ENCODE measurements at places on chromosomes 7 and 10. TPM values are rescaled to one million over a fixed set of nuclear protein-coding genes. Genes with fewer than 3 reads are reported as not detected.

GRCh38 chr10:27710014-27710413 lies 35.6 kb downstream of the MKX start:
- no peaks in the 10 kb centered on the region for H3K27me3 ChIP-seq
- no peaks in the 10 kb centered on the region for H3K4me1 ChIP-seq
- H3K36me3 ChIP-seq, result no peaks in the 10 kb centered on the region
- H3K4me3 ChIP-seq, result no peak overlapping the region
- H3K27ac ChIP-seq, result no peak overlapping the region

GRCh38 chr10:3172081-3172445 lies 519 bp downstream of the PITRM1 start:
- H3K27ac ChIP-seq, result peak overlapping the region; percentile 81
- no peaks in the 10 kb centered on the region for H3K4me1 ChIP-seq
- no peaks in the 10 kb centered on the region for H3K27me3 ChIP-seq
- H3K4me3 ChIP-seq, result peak overlapping the region; percentile 94
- no peak for DNase-seq

GRCh38 chr10:117928741-117929140 lies 118.0 kb downstream of the RAB11FIP2 start:
- no peak overlapping the region for H3K27ac ChIP-seq
- no peaks in the 10 kb centered on the region for H3K4me1 ChIP-seq
- DNase-seq, result no peak
- H3K36me3 ChIP-seq, result no peaks in the 10 kb centered on the region
- peaks cover 4% of the 10 kb centered on the region for H3K27me3 ChIP-seq

GRCh38 chr7:29281782-29282541 lies 87.4 kb downstream of the CHN2 start:
- no peak overlapping the region for H3K4me3 ChIP-seq
- no peaks in the 10 kb centered on the region for H3K36me3 ChIP-seq
- H3K27me3 ChIP-seq, result no peaks in the 10 kb centered on the region
- H3K4me1 ChIP-seq, result peaks cover 53% of the 10 kb centered on the region

DNA sequence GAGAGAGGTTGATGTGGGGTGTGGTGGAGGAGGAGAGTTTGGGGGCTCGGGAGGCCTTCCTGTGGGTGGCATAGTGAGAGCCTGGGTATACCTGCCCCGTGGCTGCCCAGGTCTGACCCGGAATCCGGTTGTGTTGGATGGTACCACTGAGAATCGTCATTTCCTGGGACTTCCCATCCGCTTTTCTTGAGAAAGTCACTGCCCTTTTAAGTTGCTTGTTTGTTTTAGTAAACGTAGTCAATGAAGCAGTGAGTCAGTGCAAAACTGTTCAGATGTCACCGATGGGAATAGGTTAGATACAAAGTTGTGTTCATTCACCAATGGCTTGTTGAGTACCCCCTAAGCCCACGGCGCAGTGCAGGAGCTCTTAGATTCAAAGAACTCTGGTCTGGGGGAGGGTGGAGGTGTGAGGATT lies 285.8 kb downstream of the CAMK1D start:
- no peak overlapping the region for H3K4me3 ChIP-seq
- peaks cover 8% of the 10 kb centered on the region for H3K4me1 ChIP-seq
- DNase-seq, result no peak
- H3K27ac ChIP-seq, result peak overlapping the region; percentile 28
- no peaks in the 10 kb centered on the region for H3K36me3 ChIP-seq

The NPY gene
- total RNA-seq, result 0.47 TPM

GRCh38 chr7:157272351-157273207 lies 64.2 kb upstream of the DNAJB6 start:
- H3K27me3 ChIP-seq, result no peaks in the 10 kb centered on the region
- no peak for DNase-seq
- H3K36me3 ChIP-seq, result peaks cover 13% of the 10 kb centered on the region
- no peak overlapping the region for H3K4me3 ChIP-seq
- peak overlapping the region; percentile 96 for H3K27ac ChIP-seq

DNA sequence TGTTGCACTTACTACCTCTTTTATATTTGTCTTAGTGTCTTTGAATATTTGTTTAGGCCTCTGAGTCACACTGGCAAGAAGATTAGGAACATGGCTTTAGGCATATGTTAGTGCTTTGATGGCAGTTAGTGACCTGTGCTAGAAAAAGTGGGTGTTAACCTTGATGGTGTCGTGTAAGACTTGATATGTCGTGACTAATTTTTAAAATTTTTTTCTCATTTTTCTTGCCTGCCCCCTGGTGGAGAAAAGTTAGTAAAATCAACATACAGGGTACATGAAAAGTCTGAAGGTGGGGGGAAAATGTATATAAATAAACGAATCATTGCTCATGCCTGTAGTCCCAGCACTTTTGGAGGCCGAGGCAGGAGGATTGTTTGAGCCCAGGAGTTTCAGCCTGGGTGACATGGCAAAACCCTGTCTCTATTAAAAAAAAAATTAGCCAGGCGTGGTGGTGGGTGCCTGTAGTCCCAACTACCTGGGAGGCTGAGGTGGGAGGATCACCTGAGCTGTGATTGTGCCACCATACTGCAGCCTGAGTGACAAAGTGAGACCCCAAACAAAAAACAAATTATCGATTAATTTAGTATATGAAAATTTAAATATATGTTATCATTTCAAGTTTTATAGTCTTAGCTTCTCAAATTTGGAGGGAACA lies 44.6 kb downstream of the TAX1BP1 start:
- peaks cover 6% of the 10 kb centered on the region for H3K4me1 ChIP-seq
- H3K27me3 ChIP-seq, result no peaks in the 10 kb centered on the region
- H3K27ac ChIP-seq, result no peak overlapping the region
- DNase-seq, result no peak
- peaks cover 21% of the 10 kb centered on the region for H3K36me3 ChIP-seq

The MRLN gene
- not detected for total RNA-seq

DNA sequence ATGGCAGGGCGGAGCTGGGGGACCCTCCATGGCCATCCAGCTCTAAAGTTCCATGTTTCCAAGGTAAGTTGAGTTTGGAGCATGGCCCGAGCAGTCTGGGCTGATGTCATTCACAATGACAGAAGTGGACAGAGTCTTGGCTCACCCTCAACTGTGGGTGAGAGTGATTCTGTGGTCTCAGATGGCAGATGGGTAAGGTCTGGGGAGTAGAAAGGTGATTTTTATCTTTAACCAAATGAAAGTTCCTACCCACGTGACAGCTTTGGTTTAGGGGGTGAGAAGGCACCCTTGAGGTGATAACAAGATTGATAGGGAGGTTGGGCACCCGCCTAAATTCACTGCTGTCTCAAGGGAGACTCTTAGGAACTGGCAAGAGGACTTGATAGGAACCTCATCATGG lies 57.6 kb upstream of the PDZD8 start:
- H3K27me3 ChIP-seq, result no peaks in the 10 kb centered on the region
- H3K4me1 ChIP-seq, result no peaks in the 10 kb centered on the region
- H3K36me3 ChIP-seq, result no peaks in the 10 kb centered on the region

GRCh38 chr7:43248961-43249822 lies 136.7 kb downstream of the HECW1 start:
- no peaks in the 10 kb centered on the region for H3K27me3 ChIP-seq
- H3K27ac ChIP-seq, result no peak overlapping the region
- no peaks in the 10 kb centered on the region for H3K36me3 ChIP-seq
- DNase-seq, result no peak
- no peaks in the 10 kb centered on the region for H3K4me1 ChIP-seq
- H3K4me3 ChIP-seq, result no peak overlapping the region

The TFR2 gene
- total RNA-seq, result 276 TPM

DNA sequence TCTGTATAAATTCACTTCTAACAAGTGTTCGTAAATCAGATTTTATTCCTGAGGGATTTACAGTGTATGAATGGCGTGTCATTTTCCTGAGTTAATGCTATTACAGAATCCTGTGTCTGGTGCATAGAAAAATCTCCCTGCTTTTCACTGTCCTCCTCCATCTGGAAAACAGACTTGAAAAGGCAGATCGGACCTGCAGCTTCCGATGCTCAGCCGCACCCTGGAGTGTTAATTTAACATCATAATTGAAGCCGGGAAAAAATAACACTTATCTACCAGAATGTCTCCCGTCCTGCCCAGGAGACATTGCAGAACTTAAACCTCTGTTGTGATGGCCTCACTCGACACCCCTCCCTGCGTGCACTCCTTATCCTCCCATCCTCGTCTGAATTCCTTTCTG lies 442.1 kb upstream of the FOXK1 start:
- H3K36me3 ChIP-seq, result no peaks in the 10 kb centered on the region
- no peaks in the 10 kb centered on the region for H3K4me1 ChIP-seq
- no peaks in the 10 kb centered on the region for H3K27me3 ChIP-seq
- no peak overlapping the region for H3K4me3 ChIP-seq
- H3K27ac ChIP-seq, result no peak overlapping the region

- peaks cover 1% of the 10 kb centered on the region for H3K36me3 ChIP-seq
- no peak overlapping the region for H3K4me3 ChIP-seq
- no peaks in the 10 kb centered on the region for H3K27me3 ChIP-seq
- H3K27ac ChIP-seq, result no peak overlapping the region
- no peak for DNase-seq
- H3K4me1 ChIP-seq, result no peaks in the 10 kb centered on the region
These were observed 47.5 kb downstream of the NDUFB2 start for GRCh38 chr7:140744005-140744404.

The HTRA1 gene
- 4.3 TPM for total RNA-seq

DNA sequence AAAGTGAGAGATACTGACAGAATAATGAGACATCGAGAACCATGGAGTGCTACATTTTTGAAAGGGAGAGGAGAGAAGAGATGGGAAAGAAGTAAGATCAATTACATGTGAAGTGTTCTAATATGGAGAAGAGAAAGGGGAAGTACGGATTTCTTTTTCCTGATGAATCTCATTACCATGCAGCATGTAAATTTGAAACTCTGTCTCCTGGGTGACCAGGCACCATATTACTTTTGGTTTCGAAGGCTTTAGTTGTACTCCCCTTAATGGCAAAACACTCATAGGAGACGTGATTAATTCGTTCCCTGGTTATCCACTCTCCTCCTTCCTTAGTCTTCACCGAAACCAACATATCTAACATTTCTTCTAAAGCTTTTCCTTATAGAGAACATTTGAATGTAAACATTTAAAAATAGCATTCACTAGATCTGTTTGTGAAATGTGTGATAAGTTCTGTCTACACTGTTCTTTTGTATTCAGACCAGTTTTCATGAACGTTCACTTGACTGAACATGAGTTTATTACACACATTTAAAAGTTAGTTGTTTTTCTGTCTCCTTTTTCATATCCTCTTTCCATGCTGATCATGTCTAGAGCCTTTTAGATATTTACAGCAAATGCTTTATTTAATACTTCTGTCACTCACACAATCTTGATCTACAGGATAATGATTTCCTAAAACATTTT lies 80.2 kb upstream of the MSRB2 start:
- no peaks in the 10 kb centered on the region for H3K4me1 ChIP-seq
- DNase-seq, result no peak
- H3K27me3 ChIP-seq, result no peaks in the 10 kb centered on the region
- no peaks in the 10 kb centered on the region for H3K36me3 ChIP-seq
- no peak overlapping the region for H3K27ac ChIP-seq

DNA sequence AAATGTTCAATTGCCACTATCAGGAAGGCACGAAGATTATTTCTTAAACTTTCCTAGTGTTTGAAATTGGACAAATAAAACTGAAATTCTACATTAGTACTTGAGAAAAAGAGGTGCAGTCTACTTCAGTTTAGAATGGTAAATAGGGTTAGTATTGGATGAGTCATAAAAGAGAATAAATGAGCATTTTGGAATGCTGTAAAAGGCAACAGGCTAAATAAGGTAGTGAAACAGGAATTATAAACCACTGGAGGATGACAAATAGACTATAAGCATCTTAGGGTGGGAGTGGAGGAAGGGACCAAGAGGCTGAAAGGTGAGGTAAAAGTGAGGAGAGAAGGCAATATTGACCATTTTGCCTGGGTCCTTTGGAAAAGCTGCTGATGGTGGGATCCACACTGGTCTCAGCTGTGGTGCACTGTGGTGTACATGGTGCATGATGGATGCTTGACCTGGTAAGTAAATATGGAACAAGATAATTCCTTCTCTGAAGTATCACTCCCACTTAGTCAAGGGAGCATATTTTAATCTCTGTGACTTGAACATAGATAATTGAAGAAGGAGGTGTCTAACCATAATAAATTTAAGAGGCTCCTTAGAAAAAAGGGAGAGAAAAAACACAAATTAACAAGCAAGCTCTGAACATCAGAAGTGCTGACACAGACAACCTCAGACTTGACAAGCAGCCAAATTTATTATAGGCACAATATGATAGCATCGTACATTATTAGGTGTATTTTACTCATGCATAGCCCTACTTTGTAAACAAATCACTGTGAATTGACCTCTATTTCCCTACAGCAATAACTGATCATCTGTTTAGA lies 76.4 kb upstream of the SCIN start:
- H3K27me3 ChIP-seq, result no peaks in the 10 kb centered on the region
- no peaks in the 10 kb centered on the region for H3K4me1 ChIP-seq
- H3K27ac ChIP-seq, result no peak overlapping the region
- no peak for DNase-seq
- H3K36me3 ChIP-seq, result no peaks in the 10 kb centered on the region
- H3K4me3 ChIP-seq, result no peak overlapping the region

The CUBN gene
- total RNA-seq, result 0.51 TPM

The PRF1 gene
- total RNA-seq, result 2.8 TPM

DNA sequence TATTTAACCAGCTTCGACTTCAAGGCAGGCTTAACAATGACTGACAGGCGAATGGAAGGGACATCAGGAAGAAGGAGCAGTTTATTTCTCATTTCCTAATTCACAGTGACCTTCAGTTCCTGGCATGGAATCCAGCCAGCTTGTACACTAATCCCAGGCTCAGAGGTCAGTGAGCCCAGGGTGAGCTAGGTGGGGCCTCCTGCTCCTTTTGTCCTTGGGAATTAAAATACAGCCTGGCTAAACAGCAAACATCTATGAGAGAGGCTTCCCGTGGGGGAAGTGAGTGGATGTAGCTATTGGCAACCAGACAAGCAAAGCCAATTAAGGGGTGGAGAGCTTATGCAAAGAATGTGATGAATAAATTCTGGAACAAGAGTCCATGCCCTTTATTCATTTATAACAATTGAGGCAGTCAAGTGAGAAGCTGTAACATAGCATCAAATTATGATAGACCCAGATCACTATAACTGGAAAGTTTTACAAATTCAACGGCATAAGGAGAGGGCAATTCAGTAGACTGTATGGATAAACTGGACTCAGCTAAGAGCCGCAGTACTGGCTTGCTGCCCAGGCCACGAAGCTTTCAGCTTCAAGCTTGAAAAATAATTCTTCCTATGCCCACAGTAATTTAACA lies 57.1 kb downstream of the STK17A start:
- peaks cover 20% of the 10 kb centered on the region for H3K36me3 ChIP-seq
- H3K4me1 ChIP-seq, result peaks cover 12% of the 10 kb centered on the region
- no peaks in the 10 kb centered on the region for H3K27me3 ChIP-seq
- H3K27ac ChIP-seq, result peak overlapping the region; percentile 21
- no peak overlapping the region for H3K4me3 ChIP-seq
- DNase-seq, result no peak
